Endothelial cell of umbilical vein (primary cell): ENCODE measurements at places on chromosomes 5 and 9.

GRCh38 chr5:163595932-163596607 lies 90.7 kb downstream of the MAT2B start:
- DNase-seq: no peak

GRCh38 chr9:98755006-98755618 lies 41.2 kb downstream of the ANKS6 start:
- no peak for DNase-seq

DNA sequence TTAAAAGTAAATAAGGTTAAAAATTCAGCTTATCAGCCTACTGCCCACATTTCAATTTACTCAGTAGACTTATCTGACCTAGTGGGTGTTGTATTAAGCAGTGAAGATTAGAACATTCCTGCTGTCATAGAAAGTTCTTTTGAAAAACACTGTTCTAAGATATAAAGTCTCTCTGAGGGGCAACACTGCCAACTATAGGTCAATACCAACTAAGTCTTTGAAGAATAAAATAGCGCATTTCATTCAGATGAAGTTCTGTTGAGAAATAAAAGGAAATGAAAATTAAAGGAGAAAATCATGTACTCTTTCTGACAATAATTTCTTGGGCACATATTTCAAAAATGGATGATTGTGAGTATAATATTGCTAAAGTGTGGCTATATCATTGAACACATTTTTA lies 86.8 kb downstream of the PTPRD start:
- DNase-seq: no peak

- DNase-seq: peak; percentile 88
Observed at GRCh38 chr9:33374634-33375237, 27.6 kb downstream of the AQP7 start.
